ENCODE measurements at places on chromosomes 6 and 20.

GRCh38 chr6:64932486-64932885 lies 774.5 kb downstream of the EYS start:
- DNase-seq = no peak

DNA sequence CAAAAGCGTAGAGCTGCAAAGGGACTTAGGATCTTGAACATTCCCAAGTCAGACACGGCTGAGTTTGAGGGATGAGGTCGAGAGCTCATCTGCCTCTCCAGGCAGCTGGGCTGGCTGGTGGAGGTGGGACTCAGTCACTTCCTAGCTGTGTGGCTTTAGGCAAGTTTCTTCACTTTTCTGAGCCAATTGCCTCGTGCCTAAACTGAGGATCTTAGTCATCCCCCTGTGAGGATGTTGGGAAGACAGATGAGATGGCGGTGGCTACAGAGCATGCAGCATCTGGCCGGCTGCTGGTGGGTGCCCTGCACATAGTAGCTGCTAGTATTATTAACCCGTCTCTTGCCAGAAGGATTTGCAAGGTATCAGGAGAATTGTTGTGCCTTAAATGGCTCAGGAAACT lies 27.5 kb downstream of the TFAP2C start:
- DNase-seq = no peak

- DNase-seq = no peak
These were observed 209.6 kb downstream of the ERMARD start for GRCh38 chr6:169960886-169961611.

DNA sequence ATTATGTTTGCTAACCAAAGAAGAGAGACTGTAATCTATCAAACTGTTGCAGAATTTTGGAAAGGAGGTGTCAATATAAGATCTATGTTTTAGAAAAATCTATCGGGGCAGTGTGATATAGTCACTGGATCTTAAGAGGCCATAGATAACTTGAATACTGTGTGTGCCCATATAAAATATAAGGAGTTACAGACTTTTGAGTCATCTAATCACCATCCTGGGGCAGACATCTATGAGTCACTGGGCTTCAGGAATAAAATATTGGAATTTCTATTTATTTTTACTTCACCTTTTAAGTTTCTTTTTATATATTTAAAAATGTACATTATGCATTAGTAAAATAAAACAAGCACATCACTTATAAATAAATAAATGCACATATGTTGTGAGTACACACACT lies 509.3 kb upstream of the MAN1A1 start:
- DNase-seq = no peak

GRCh38 chr6:37516920-37517405 lies 17.3 kb upstream of the CCDC167 start:
- DNase-seq = no peak

DNA sequence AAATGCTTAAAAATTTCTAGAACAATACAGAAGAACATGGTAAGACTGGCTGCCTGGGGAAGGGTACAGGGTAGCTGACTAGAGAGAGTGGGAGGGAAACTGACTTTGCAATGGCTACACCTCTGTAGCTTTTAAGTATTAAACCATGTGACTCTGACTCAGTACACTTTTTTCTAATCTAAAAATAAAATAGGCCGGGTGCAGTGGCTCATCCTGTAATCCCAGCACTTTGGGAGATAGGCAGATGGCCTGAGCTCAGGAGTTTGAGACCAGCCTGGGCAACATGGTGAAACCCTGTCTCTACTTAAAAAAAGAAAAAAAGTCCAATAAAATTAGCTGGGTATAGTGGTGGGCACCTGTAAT lies 18.5 kb downstream of the ATP9A start:
- DNase-seq = no peak

DNA sequence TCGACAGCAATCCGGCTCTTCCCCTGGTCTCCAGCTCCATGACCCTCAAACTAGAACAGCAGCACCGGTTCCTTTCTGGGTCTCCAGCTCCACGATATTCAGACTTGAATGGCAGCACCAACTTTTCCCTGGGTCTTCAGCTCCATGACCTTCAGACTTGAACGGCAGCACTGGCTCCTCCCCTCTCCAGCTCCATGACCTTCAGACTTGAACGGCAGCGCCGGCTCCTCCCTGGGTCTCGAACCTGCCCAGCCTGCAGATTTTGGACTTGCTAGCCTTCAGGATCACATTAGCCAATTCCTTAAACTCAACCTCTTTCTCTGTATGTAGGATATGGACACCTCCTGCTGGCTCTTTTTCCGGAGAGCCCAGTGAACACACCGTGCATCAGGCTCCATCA lies 350.9 kb downstream of the PREX1 start:
- DNase-seq = no peak

DNA sequence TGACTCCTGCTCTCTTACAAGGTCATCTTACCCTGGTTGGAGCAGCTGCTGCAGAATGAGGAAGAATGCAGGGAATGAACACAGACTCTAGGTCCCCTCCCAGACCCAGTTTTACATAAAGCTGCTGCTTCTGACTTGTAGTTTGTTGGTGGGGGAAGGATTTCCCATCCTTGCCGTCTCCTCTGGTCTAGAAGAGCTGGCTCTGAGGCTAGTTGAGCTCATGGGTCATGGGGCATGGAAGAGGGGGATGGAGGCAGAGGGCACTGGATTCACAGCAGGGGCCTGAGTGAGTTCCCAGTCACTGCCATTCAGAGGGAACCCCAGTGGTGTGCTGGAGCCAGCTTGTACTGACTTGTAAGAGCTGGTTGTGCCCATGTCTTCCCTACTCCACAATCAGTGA lies 9.2 kb upstream of the GUCA1A start:
- no peak for DNase-seq

GRCh38 chr6:26234421-26235301 lies 130.3 kb upstream of the BTN3A2 start:
- DNase-seq = peak; percentile 53

- no peak for DNase-seq
These were observed 23.4 kb upstream of the FRMD1 start for GRCh38 chr6:168102315-168102985.

- no peak for DNase-seq
These were observed 28.3 kb downstream of the NSFL1C start for GRCh38 chr20:1438361-1438760.

GRCh38 chr6:41757931-41758640 lies 10.9 kb upstream of the PGC start:
- no peak for DNase-seq

GRCh38 chr20:20799716-20800312 lies 87.4 kb upstream of the RALGAPA2 start:
- no peak for DNase-seq

DNA sequence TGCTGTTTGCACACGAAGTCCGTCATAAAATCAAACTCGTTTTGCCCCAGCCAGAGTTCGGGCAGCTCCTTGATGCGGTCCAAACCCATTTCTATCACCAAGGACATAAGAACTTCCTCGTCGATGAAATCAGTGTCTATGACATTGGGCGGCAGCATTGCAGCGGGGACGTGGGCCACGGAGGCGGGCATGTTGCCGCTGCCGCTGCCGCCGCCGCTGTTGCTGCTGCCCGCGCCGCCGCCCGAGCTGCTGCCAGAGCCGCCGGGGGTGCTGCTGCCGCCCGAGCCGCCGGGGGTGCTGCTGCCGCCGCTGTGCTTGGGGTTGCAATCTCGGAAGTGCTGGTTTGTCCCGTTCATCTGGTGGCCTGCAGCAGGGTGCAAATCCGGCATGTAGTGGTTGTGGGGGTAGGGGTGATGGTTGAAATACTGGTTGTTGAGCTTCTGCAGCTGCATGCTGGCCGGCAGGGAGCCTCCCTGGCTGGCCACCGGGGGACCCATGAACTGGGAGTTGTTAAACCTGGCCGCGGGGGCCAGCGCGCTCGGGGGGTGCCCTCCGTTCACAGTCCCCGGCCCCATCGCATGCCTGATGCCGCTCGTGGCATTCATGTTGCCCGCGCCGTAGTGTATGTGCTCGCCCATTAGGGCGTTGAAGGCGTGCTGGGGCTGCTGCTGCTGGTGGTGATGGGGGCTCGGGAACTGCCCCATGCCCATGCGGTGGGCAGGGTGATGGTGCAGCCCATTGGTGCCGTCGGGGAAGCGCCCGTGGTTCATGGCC lies 1.1 kb downstream of the CITED2 start:
- peak; percentile 71 for DNase-seq

GRCh38 chr20:50450881-50451752 lies 59.1 kb upstream of the PTPN1 start:
- no peak for DNase-seq

DNA sequence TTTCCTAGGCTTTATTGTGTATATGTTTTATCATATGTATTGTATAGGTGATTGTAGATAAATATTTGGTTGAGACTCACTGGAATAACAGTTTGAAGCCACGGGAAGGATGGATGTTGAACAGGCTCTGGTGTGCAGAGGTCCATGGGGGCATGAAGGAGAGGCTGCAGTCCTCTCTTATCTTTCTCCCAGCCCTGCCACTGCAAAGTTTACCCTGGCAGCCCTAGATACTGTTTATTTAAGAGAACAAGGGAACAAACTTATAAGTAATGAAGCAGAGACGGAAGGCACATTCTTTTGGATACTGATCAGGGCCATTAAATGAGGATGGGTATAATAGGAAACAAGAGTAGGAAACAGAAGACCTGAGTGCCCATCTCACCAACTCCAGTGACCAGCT lies 103.6 kb upstream of the SCGN start:
- DNase-seq = no peak

DNA sequence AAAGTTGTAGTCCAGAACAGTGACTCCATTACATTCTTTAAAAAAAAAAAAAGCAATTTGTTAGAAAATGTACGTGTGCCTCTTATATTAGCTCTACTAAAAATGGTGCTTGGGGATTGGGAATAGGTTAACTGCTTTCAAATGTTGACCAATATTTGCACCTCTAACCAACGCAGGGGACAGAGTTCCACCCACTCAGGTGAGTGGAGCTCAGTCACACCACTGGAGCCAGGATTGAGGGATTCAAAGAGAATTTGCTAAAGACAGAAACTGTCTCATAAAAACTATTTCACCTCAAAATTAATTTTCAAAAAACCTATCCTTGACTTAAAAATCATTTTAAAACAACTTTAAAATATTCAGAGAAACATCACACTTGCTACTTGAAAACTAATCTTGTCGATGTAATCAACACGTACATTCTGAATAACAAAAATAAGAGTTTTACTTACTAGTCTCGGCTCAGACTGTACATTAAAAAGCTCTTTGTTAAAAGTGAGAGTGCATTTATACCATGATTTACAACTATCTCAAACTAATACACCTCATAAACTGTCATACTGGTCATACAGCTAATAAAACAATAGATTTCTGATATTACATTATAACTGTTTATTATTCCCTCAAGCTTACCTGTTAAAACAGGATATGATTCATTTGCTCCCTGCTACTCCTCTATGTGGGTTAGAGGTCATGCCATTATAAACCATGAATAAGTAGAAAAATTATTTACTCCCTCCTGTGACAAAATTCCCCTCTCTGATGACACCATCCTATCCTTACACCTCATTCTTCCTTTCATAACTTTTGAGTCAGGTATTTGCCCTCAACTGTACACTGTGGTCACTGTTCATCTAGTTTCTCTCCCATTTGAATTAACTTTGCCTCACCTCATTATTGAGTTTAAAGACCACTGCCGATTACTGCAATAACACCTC lies 88.6 kb downstream of the PDE10A start:
- DNase-seq = no peak

DNA sequence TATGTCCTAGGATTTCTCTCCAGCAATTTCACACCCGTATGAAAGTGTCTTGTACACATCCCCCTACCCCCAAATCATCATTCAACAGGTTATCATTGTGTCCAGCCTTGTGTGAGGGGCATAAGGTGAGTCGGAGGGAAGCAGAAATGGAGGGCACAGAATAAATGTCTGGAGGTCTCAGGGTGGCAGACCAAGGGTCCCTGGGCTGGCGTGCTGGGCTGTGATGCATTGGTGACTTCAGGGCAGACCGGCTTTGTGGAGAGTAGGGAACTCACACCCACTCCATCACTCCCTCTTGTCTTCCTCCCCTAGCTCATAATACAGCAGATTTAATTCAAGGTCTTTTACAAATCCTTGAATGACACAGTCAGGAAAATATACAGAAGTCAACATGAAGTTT lies 191.7 kb upstream of the PMEPA1 start:
- DNase-seq = no peak

GRCh38 chr20:17960927-17961586 lies 7.5 kb downstream of the SNX5 start:
- DNase-seq = no peak

GRCh38 chr6:134381959-134382358 lies 64.0 kb upstream of the SGK1 start:
- no peak for DNase-seq

DNA sequence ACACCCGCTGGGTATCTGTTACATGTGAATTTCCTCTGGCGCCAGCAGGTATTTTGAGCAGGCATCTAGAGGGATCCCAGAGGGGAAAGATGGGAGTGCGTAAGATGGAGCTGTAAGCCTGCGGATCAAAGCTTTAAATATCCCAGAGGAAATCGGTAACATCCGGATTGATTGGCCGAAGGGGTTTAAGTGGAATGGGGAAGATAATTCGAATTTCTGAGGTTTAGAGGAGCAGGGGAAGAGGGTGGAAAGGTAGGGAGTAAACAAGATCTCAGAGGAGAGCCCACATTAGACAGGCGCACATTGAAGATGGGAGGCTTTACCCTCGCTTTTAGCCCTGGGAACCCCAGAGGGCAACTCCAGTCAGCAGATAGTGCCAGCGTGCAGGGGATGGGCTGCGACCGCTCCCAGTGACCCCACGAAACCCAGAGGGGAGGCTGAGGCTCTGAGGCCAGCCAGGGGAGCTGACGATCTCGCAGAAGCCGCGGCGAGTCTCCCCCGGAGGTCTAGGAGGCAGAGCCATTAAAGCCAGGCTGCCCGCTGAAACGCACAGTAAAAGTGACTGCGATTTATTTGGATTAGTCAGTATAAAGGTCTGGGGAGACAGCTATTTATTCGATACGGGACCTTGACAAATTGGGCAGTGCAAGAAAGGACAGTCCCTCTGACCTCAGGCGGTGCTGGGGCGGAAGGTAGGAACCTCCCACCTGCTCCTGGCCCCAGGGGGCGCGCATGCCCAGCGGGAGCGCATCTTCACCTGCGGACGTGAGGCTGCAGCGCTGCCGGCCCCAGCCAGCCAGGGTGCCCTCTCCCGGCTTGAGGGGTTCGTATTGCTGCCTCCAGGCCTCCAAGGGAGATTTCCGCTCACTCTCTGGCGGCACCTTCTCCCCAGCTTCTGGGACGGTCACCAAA lies 34.3 kb upstream of the TCF21 start:
- no peak for DNase-seq

GRCh38 chr6:44255871-44256774 lies 1.2 kb downstream of the SLC35B2 start:
- no peak for DNase-seq

GRCh38 chr6:75947935-75948334 lies 124.5 kb downstream of the IMPG1 start:
- DNase-seq = no peak

GRCh38 chr6:15779726-15780125 lies 116.9 kb upstream of the DTNBP1 start:
- no peak for DNase-seq

GRCh38 chr6:87905101-87905641 lies 142.5 kb upstream of the SPACA1 start:
- DNase-seq = no peak
